ENCODE measurements at places on chromosomes 4 and X. TPM values are rescaled to one million over a fixed set of nuclear protein-coding genes. Genes with fewer than 3 reads are reported as not detected.

Gene ASMT
- total RNA-seq, result 1.2 TPM

Gene AKAP4
- total RNA-seq, result not detected

- no peak overlapping the region for H3K4me3 ChIP-seq
- H3K4me1 ChIP-seq, result peaks cover 1% of the 10 kb centered on the region
- H3K36me3 ChIP-seq, result no peaks in the 10 kb centered on the region
Observed at GRCh38 chr4:138915756-138916155, 99.8 kb upstream of the NOCT start.

- H3K36me3 ChIP-seq, result no peaks in the 10 kb centered on the region
- DNase-seq, result no peak
- H3K4me1 ChIP-seq, result peaks cover 3% of the 10 kb centered on the region
- H3K4me3 ChIP-seq, result no peak overlapping the region
Observed at GRCh38 chr4:108446556-108446955, 173.8 kb upstream of the RPL34 start.

Measured in activated CD8-positive, alpha-beta memory T cell treated with anti-CD3 and anti-CD28 coated beads, Interleukin-2, amount 10 ng/mL, durations not matched to agents 7 days and 5 days (primary cell).